ENCODE measurements at places on chromosomes 13 and 19.
A peak's percentile ranks its signal among the peaks of the same experiment; 100 is the strongest.

GRCh38 chr19:16861834-16862233 lies 27.0 kb upstream of the F2RL3 start:
- no peak for DNase-seq

DNA sequence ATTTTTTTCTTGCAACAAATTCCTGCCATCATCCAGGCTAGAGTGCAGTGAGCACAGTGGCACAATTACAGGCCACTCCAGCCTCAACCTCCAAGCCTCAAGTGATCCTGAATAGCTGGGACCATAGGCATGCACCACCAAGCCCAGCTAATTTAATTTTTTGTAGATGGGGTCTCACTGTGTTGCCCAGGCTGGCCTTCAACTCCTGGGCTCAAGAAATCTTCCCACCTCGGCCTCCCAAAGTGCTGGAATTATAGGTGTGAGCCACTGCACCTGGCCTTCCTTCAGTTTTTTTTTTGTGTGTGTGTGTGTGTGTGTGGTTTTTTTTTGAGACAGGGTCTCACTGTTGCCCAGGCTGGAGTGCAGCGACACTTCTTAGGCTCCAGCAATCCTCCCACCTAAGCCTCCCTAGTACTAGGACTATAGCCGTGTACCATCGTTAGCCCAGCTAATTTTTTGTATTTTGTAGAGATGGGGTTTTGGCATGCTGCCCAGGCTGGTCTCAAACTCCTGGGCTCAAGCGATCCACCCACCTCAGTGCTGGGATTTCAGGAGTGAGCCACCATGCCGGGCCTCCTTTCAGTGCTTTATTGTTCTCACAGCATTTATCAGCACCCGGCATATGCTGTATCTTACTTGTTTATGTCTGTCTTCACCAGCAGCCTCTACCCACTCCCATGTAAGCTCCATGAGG lies 5.9 kb upstream of the SRRM5 start:
- DNase-seq = no peak

DNA sequence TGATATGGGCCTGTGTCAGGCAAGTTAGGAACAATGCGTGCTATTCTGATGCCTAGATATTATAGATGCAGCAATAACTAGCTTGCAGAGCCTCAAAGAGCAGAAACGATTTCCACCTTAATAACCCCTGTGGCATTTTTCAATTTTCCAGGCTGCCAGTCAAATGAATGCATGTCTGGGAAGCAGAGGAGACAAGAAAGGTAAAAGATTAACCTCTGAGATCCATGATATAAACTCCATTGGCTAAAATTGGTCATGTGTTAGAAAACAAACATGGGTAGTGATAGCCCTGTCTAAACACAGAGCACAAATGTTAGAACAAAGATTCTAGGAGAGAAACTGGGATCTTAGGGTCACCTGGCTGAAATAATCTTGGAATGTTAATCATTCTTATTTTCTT lies 811.1 kb downstream of the DIAPH3 start:
- no peak for DNase-seq

DNA sequence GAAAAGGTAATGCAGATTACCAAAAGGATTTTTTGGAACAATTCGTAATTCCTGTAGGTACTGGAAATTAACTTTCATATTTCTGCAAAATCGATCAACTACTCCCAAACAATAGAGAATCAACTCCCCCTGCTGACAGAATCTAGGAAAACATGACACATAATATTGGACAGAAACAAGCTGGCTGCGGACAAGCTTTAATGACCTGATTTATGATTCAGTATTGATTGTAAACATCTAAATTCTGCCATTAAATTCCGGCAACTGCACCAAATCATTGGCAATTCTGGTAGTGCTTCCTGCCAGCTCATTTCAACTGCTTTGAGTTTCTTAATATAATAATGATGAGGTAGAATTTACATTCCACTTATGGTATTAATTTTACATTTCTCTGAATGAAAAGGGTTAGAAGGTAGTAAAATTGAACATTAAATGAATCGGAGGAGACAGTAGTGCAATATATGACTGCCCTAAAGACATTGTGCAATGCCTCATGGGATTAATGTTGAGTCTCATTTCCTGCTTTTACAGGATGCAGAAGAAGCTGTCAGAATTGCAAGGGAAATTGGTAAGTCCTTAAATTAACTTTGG lies 146.5 kb downstream of the PCCA start:
- DNase-seq = no peak

GRCh38 chr13:75881109-75881775 lies 245.1 kb downstream of the LMO7 start:
- no peak for DNase-seq

DNA sequence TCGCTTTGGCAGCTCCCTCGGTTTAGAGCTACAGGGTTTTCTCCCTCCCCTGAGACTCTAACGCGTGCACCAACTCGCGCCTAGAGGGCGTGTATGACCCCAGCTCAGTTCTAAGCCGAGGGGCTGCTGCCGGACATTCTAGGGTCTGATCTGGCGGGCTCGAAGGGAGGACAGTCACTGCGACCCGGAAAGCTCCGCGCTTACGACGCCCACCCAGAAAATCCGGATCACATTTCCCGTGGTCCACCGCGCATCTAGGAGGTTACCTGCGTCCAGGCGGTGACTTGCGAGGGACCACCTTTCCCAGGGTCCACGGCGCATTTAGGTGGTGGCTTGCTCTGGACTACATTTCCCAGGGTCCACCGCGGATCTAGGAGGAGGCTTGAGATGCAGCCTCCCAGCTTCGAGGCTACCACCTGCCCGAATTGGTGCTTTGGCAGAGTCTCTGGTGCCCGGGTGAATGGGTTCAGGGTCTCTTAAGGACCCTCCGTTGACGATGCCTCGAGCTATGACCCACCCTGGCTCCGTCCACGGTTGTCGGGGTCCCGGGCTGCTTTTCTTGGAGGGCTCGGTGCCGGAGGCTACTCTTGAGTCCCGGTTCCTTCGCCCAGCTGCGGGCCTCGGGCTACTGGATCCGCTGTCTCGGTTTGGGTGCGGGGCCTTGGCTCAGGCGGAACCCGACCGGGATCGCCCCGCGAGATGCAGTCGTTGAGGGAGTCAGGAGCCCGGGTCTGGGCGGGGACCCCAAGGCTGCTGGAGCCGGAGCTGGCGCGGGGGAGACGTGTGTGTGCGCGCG lies 30.5 kb downstream of the ZNF146 start:
- DNase-seq = no peak

- DNase-seq = no peak
These were observed 135.6 kb downstream of the PAN3 start for GRCh38 chr13:28273919-28274318.

DNA sequence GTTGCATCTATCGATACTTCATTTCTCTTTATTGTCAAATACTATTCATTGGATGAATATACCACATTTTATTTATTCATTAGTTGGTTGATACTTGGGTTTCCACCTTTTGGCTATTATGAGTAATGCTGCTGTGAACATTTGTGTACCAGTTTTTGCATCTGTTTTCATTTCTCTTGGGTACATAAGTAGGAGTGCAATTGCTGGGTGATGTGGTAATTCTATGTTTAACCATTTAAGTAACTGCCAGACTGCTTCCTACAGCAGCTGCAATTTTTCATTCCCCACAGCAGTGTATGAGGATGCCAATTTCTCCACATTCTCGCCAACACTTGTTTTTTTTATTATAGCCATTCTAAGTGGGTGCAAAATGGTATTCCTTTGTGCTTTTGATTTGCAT lies 2.6 kb downstream of the KCNJ14 start:
- no peak for DNase-seq

DNA sequence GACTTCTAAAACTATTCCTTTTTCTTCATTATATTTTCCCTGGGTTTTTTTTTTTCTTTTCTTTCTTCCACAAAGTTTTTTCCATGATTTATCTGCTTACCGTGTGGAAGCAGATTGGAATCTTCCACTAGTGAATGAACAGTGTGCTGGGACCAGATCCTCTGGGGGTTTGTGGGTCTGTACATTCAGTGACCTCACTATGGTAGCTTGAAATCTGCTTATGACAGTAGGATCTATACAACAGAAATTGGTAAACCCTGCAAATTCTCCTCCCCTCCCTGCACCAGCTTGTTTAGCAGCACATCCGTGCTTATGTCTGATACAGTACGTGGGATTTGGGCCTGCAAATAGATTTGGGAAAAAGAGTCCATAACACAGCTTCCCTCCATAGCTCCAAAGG lies 26.0 kb upstream of the MAB21L1 start:
- no peak for DNase-seq

GRCh38 chr13:66482836-66483235 lies 747.3 kb downstream of the PCDH9 start:
- DNase-seq = no peak

- no peak for DNase-seq
These were observed 930.8 kb downstream of the SLITRK5 start for GRCh38 chr13:88601949-88602348.

- no peak for DNase-seq
These were observed 20.7 kb downstream of the ZNF14 start for GRCh38 chr19:19711934-19712828.

GRCh38 chr19:2344381-2344870 lies 15.6 kb upstream of the TMPRSS9 start:
- DNase-seq = no peak

DNA sequence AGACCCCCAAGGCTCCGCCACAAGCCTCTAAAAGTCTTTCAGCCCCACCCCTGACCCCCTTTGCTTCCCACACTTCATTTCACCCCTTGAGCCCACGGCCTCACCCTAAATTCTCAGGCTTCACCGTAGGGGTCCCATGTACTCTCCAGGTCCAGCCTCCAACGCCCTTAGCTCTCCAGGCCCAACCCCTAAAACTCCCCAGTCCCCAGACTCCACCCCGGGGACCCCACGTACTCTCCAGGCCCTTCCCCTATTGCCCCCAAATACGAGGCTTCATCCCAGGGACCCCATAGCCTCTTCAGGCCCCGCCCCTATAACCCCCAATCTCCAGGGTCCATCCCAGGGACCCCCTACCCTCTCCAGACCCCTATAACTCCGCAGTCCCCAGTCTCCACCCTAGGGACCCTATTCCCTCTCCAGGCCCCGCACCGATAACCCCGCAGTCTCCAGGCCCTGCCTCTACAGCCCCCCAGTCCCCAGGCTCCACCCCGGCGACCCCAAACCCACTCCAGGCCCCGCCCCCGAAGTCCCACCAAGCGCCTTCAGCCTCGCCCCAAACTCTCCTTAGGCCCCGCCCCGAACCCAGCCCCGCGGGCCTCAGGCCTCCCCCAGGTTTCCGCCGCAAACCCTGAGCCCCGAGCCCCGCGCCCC lies 619 bp downstream of the MED16 start:
- DNase-seq = no peak

DNA sequence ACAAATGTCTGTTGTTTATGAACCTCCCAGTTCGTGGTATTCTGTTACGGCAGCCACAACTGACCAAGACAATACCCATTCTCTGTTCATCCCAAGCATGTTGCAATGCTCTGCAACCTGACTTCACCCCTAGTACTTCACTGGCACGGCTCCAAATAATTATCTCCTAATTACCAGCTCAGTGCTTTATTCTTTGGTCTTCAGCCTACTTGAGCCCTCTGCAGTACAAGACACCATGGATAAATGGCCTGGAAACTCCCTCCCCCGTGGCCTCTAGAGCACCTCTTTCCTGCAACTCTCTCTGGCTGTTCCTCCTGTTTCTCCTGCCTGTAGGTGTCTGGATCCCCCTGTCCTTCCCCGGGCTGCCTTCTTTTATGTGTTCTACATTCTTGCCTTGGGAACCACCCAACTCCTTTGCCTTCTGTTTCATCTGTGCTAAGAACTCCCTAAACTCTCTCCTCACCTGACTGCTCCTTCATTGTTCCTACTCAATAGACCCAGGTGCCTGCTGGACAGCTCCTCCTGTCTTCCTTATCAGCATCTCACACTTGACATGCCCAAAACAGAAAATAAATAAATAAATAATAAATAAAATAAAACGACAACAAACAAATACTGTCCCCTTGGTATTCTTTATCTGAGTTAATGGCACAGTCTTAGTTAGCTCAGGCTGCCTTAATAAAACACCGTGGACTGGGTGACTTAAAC lies 200.4 kb upstream of the IPO5 start:
- no peak for DNase-seq

- DNase-seq = no peak
These were observed 69.7 kb upstream of the C13orf46 start for GRCh38 chr13:114043421-114044053.

- peak; percentile 43 for DNase-seq
These were observed at the start of gene RNASEH2B for GRCh38 chr13:50909605-50910484. TSS of gene RNASEH2B (plus strand) at chr13:50909791. CDS start at chr13:50910077, 286 bp downstream.

DNA sequence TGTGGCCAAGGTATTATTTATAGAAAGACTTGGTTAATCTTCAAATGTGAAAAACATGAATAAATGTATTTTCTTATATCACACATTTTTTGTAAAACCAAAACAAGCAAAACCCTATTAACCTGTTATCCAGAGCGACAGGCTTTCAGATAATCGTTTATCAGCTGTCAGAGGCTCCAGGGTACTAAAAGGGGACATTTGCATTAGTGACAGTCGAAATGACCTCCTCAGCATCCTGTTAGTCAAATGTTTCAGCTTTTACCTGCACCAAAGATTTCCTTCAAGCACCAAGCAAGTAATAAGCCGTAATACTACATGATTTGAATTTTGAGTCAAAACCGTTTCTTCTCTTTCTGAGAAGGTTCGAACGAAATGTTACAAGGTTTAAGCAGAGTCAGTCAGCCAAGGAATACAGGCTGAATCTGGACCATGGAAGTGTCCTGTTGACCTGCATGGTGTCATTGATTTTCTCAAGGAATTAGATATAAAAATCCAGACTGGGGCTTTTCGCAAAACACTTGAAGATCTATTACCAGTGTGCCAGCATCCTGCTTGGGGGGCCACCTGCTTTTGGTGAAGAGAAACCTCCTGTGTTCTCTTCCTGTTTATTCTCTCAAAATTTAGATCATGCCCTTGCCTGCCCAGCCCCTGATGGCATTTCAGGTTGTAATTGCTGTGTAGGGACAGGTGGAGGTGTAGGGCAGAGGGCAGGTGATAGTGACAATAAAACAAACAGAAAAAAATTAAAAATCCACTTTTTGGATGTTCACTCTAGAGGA lies 11.3 kb upstream of the RFC3 start:
- no peak for DNase-seq

- DNase-seq = no peak
These were observed 17.3 kb downstream of the MPND start for GRCh38 chr19:4360641-4361151.

GRCh38 chr19:48617146-48617937 lies 1.6 kb downstream of the RPL18 start:
- no peak for DNase-seq

DNA sequence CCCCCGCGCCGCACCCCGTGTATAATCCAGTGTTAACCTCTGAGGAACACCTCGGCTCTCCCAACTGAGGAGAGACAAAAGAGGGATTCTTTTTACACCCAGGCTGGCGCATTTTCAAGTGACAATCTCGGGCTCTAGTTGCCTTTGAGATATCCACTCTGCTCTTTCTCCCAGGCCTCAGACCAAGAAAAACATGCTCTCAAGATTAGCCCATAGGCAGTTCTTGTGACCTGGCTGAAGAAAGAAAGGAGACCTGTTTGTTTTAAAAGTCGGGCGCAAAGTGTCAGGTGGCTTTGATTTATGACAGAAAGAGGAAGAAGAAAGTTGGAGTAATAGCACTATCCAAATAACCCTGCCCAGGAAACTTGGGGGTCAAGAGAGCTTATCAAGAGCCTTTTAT lies 27.3 kb downstream of the SHISA2 start:
- DNase-seq = no peak

GRCh38 chr13:110150384-110151101 lies 156.4 kb downstream of the COL4A1 start:
- DNase-seq = no peak

GRCh38 chr19:41883463-41883820 lies 458 bp downstream of the ARHGEF1 start:
- DNase-seq = no peak

- DNase-seq = no peak
These were observed 24.0 kb downstream of the UTP14C start for GRCh38 chr13:52048516-52048915.
